ENCODE measurements at places on chromosomes 3 and 15. TPM values are rescaled to one million over a fixed set of nuclear protein-coding genes. Genes with fewer than 3 reads are reported as not detected.

- H3K4me1 ChIP-seq: no peaks in the 10 kb centered on the region
- no peaks in the 10 kb centered on the region for H3K27me3 ChIP-seq
- DNase-seq: no peak
- no peaks in the 10 kb centered on the region for H3K36me3 ChIP-seq
- no peak overlapping the region for H3K27ac ChIP-seq
These were observed 1090.9 kb downstream of the TBL1XR1 start for GRCh38 chr3:176106380-176106779.

The GLDN gene
- total RNA-seq: not detected

The FEZF2 gene
- not detected for total RNA-seq

DNA sequence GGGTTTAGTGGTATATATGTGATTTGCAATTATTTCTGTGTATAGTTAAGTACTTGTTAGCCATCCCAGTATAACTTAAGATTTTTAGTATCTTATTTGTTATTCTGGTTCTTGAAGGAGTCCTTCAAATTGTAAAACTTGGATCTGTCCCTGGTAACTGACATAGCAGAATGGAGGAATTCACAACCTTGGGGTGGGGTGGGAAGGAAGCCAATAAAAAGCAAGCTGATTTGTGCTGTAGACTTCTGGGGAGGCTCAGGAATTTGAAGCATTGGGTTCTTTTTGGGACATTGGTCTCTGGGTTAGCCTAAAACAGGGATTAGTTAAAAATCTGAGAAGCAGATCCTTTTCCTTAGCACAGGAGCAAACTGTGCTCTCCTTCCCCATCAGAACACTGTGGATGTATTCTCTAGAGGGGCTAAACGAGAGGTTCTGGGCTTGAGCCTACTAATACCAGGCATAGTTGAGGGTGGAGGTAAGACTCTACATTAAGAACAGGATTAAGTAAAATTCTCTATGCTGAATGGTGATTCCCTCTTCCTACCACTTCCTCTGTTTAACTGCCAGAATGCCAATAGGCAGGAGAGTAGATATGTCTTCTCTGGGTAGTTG lies 42.2 kb downstream of the GMPS start:
- peaks cover 46% of the 10 kb centered on the region for H3K36me3 ChIP-seq
- peaks cover 10% of the 10 kb centered on the region for H3K4me1 ChIP-seq
- DNase-seq: no peak
- H3K27ac ChIP-seq: no peak overlapping the region
- no peak overlapping the region for H3K4me3 ChIP-seq
- no peaks in the 10 kb centered on the region for H3K27me3 ChIP-seq

GRCh38 chr3:128482666-128483656 lies 10.0 kb downstream of the GATA2 start:
- no peak for DNase-seq
- H3K27ac ChIP-seq: no peak overlapping the region

GRCh38 chr3:177886501-177886900 lies 649.7 kb upstream of the KCNMB2 start:
- no peaks in the 10 kb centered on the region for H3K27me3 ChIP-seq
- H3K4me1 ChIP-seq: no peaks in the 10 kb centered on the region
- H3K36me3 ChIP-seq: no peaks in the 10 kb centered on the region
- H3K4me3 ChIP-seq: no peak overlapping the region
- no peak overlapping the region for H3K27ac ChIP-seq

GRCh38 chr3:141528800-141529199 lies 42.0 kb downstream of the RASA2 start:
- H3K27me3 ChIP-seq: no peaks in the 10 kb centered on the region
- H3K4me3 ChIP-seq: peak overlapping the region; percentile 81
- peak overlapping the region; percentile 91 for H3K27ac ChIP-seq
- DNase-seq: no peak
- H3K36me3 ChIP-seq: peaks cover 22% of the 10 kb centered on the region

- H3K4me1 ChIP-seq: no peaks in the 10 kb centered on the region
- DNase-seq: no peak
- no peak overlapping the region for H3K27ac ChIP-seq
- no peaks in the 10 kb centered on the region for H3K27me3 ChIP-seq
- H3K36me3 ChIP-seq: no peaks in the 10 kb centered on the region
- H3K4me3 ChIP-seq: no peak overlapping the region
These were observed 16.1 kb upstream of the C15orf61 start for GRCh38 chr15:67504796-67505195.

The WWTR1 gene
- total RNA-seq: 2.0 TPM

- no peak for DNase-seq
- H3K27ac ChIP-seq: peak overlapping the region; percentile 82
- H3K4me1 ChIP-seq: peaks cover 54% of the 10 kb centered on the region
- H3K27me3 ChIP-seq: no peaks in the 10 kb centered on the region
These were observed 67.1 kb downstream of the ABHD5 start for GRCh38 chr3:43757666-43758321.

DNA sequence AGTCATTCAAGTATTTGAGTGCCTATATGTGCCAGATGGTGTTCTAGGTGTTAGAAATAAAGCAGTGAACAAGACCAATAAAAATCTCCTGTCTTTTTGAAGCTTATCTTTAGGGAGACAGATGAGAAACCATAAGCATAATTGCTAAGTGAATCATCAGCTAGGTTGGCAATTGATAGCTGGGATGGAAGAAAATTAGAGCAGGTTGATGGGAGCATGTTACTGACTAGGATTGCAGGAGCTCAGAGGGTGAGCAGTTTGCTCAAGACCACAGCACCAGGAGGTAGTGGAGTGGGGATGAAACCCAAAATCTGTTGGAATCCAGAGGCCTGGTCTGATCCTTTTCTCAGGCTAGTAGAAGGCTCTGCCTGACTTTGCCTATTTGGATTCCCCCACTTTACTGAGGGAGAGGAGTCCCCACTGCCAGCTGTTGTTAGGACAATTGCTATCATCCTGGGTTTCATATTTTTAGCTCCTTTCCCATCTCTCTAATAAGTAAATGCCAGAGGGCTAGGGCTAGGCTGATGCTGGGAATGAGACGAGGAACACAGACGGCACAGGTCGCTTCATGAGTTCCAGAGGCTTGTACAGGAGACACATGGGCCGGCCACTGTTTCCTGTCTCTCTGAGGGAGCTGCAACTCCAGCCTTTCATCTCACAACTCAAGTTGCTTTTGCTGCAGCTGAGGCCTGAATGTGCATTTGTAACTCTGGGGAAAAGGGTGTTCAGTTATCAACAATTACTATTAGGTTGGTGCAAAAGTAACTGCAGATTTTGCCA lies 102.9 kb downstream of the CACNA1D start:
- H3K4me1 ChIP-seq: no peaks in the 10 kb centered on the region
- no peaks in the 10 kb centered on the region for H3K36me3 ChIP-seq
- H3K4me3 ChIP-seq: no peak overlapping the region
- H3K27ac ChIP-seq: no peak overlapping the region
- peak; percentile 7 for DNase-seq

DNA sequence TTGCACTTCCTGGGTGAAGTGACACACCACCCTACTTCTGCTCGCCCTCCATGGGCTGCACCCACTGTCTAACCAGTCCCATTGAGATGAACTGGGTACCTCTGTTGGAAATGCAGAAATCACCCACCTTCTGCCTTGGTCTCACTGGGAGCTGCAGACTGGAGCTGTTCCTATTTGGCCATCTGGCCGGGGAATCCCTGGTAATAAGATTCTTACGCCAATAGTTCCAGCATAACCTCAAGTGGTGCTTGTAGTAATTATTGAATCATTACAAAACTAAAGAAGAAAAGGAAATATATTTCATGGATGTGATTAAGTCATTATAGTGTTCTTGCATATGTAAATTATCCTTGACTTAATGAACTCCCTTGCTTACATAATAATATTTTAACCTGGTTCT lies 841.9 kb downstream of the CADM2 start:
- no peak overlapping the region for H3K27ac ChIP-seq
- H3K4me3 ChIP-seq: no peak overlapping the region
